ENCODE measurements at places on chromosomes 7 and 10.

DNA sequence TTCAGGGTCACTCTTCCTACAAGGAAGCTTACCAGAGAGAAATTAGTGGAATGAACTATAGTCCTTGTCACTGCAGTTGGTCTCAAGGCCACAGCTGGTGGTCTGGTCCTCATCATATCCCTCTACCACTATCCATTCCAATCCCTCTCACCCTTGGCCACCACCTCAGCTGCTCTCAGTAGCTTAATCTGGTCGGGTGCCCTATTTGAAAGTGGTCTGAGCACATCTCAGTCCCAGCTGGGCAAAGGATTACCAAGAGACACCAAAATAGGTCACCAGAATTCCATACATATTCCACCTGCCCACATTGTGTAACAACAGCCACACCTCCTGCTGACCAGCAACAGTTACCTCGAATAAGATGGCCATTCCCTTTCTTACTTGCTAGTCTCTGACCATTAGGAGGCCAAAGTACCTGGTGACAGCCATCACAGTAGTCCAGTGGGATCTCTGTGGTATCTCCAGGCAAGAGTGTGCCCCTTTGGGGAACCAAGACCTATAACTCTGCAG lies 3.3 kb upstream of the ZC3HAV1 start:
- DNase-seq, result no peak

DNA sequence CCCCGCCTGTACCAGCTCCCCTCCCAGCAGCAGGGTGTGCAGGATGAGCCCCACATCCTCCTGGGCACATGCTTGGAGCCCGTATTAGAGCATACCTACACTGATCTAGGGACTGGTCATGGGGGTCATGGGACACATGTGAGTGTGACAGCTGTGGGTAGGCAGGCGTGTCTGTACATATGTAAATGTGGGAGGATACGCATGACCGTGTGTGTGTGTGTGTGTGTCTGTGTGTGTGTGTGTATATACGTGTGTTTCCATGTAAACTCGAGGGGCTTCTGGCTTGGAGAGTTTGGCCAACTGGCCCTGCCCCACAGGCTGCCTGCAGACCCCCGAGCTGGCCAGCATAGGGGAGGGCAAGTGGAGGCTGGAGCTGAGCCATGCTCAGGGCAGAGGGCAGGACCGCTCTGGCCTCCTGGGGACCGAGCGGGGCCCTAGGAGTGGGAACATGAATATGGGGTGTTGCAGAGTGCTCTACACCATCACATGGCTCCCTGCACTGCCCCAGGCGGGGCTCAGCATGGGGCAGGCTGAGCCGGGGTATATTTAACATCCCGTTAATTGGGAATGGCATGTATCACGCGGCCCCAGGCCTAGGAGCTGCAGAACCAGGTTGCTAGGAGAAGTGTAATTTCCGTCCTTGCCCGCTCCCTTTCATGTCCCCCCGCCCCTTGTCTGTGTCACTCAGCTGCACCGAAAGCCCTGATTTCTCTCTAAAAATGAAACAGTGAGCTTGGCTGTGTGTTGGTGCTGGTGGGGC lies 152.7 kb upstream of the PCBD1 start:
- no peak for DNase-seq

GRCh38 chr7:127629268-127629854 lies 11.4 kb upstream of the PAX4 start:
- DNase-seq, result no peak

- no peak for DNase-seq
Measured at GRCh38 chr10:11638055-11638698, 26.7 kb upstream of the USP6NL start.

GRCh38 chr10:11238893-11239292 lies 221.2 kb downstream of the CELF2 start:
- DNase-seq, result no peak

DNA sequence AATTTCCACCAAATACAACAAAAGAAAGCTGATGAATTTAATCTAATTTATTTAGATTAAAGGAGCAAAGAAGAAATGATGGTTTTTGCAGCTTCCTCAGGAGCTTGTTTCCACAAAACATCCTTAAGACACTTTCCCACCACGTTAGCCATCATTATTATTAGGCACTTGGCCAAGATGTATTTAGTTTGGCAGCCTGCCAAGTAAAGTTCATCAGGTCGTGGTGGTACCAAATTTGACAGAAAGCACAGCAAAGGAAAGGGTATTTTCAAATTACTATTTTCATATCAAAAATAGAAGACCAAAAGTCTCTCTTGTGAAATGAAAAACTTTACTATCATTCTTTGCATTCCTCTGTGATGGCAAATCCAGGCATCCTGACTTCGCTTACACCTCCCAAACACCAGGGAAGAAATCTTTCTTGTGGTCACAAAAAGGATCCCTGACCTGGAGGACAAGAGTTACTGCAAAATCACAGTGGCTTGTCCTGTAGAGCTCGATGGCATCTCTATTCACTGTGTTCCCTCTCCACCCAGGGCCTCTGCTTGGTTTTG lies 123.1 kb upstream of the INHBA start:
- DNase-seq, result no peak

DNA sequence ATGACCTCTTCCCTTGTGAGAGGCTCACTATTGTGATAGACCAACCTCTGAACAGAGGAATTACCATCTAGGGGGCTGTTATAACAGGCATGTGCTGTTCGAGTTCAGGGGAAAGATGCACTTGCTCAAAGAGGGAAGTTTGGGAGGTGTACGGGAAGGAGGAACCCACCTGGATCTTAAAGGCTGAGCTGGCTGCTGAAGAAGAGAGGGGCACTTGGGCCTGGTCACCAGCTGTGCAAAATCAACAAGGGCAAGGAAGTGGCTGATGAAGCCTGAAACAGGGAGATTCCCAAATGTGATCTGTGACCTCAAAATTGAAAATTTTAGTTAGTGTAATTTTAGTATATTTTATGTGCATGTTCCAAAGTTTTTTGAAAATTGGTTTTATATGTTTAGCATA lies 407.2 kb downstream of the AUTS2 start:
- DNase-seq, result no peak

GRCh38 chr7:148028165-148028564 lies 562.4 kb upstream of the C7orf33 start:
- DNase-seq, result no peak

GRCh38 chr10:106795619-106796018 lies 368.9 kb downstream of the SORCS1 start:
- DNase-seq, result no peak

DNA sequence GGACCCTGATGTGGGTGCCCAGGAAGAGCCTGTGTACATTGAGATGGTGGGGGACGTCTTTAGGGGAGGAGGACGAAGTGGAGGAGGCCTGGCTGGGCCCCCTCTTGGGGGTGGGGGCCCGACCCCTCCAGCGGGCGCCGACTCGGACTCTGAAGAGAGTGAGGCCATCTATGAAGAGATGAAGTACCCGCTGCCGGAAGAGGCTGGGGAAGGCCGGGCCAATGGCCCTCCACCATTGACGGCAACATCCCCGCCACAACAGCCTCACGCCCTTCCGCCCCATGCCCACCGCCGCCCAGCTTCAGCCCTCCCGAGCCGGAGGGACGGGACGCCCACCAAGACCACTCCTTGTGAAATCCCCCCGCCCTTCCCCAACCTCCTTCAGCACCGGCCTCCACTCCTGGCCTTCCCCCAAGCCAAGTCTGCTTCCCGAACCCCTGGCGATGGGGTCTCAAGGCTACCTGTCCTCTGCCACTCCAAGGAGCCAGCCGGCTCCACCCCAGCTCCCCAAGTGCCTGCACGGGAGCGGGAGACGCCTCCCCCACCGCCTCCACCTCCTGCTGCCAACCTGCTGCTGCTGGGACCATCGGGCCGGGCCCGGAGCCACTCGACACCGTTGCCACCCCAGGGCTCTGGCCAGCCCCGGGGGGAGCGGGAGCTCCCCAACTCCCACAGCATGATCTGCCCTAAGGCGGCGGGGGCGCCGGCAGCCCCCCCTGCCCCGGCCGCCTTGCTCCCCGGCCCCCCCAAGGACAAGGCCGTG lies 4.8 kb downstream of the NYAP1 start:
- DNase-seq, result no peak

GRCh38 chr7:107610323-107610722 lies 30.3 kb downstream of the BCAP29 start:
- DNase-seq, result no peak

DNA sequence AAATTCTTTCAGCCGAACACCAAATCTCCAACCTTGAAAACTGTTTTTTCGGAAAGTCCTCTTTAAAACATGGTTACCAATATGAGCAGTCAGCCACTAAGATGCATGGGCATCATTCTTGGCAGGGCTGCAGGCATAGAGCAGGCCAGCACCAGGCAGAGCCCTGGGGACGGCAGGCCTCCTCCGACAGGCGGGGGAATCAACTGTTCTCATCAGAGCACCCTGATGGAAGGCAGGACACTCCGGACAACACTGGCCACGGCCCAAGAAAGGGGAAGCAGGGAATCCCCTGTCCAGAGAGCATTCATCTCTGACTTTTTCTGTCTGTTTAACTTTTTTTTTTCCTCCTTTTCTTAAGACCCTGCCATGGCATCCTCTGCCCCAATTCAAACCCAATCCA lies 1.4 kb upstream of the NOS3 start:
- DNase-seq, result no peak

DNA sequence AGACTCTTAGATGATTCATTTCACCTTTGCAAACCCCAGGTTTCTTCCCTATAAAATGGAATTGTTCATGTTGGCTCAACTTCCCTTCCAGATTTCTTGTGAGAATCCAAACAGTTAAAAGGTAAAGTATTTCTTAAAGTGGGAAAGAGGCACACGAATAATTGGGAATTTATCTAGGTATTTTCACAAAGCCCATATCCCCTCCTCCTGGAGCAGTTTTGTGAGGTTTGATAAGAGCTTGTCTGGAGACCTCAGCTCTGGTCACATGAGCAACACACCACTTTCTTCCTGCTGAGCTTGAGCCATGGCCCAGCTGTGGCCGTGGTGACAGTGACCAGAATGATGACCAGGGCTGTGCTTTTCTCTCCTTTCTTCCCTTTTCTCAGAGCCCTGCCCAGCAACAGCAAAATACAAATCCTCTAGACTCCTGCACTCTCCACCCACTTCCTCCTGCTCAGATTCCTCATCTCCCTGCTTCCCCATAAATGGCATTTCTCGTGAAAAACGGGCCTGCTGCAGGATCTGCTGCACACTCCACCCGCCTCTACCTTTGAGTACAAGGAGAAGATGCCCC lies 87.7 kb downstream of the PIK3CG start:
- DNase-seq, result peak; percentile 2

DNA sequence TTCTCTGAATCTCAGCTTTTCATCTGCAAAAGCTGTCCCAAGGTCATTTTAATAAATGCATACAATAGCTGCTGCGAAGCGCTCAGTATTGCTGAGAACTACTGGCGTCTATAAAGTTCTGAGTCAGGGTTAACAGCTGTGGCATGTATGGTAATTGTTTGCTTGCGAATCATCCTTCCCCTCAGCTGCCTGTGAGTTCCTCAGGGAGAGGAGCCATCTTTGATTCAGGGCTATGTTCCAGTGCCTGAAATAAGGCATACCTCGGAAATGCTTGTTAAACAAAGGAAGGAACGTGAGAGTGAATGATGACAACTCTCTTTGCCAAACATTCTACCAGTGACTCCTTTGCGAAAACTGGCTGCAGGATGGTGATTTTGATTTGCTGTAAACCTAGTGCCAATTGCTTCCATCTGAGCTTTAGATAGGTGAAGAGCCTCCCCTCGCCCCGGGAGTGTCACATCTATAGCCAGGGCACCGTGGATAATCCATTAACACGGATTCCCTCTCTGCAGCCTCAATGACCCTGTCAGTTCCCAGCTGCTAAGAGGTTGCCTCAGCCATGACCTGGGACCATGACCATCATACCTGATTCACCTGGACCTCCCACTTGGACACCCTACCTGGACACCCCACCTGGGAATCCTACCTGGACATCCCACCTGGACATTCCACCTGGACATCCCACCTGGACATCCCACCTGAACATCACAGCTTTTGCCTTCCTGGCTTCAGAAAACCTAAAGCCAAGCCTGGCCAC lies 39.6 kb downstream of the GPRIN2 start:
- DNase-seq, result no peak

DNA sequence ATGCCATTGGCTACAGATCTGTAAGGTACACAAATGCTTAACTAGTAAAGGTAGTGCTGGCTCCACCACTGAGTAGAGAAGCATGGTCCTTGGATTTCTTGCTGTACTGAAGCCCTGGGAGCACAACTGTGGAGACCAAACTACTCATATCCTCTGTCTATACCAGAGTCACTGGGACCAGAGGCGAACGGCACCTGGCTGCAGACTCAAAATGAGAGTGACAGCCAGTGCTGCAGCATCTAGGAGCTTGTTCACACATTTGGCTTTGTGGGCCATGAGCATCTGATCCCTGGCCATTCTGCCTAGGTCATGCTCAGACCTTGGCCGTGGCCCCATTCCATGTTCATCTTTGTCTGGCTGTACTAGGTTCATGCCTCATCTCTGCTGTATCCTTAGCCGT lies 31.9 kb downstream of the LRRC18 start:
- no peak for DNase-seq

GRCh38 chr10:120559800-120560199 lies 102.8 kb downstream of the PLPP4 start:
- no peak for DNase-seq

- DNase-seq, result no peak
Measured at GRCh38 chr10:46028584-46029460, 1.6 kb downstream of the NCOA4 start.

DNA sequence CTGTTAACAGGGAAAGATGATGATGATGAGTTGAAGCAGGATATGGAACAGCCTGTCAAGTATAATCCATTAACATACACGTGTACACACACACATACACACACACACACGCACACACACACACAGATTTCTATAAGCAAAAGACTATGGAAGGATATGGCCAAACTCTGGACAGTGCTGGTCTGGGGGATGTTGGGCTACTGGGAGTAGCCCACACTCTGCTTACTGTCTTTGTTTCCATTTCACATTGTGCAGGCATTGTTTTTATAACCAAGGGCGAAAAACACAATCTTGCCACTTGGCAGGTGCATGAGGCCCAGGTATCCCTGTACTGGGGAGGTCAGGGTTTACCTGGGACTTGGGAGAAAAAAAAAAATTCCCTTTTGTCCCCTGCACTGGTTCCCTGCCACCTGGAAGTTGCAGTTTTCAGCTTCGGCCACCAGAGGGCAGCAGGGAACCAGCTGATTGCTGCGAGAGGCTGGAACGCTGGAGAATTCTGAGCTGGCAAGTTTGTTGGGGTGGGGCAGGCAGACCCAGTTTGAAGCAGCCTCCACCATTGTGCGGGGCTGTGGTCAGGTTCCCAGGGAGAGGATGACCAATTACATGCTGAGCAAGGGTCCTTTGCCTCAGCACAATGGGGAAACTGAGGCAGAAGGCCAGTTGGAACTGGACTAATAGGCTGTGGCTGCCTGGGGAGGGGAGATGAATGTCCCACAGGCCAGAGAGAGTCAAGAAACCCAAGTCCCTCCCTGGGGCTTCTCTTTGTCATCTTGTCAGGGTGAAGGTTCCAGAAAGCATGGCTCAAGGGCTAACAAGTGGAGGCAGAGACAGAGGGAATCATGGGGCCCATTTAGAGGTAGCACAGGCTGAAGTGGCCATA lies 27.3 kb downstream of the PPIF start:
- DNase-seq, result peak; percentile 70
